ENCODE measurements at places on chromosomes 11 and 22. TPM values are rescaled to one million over a fixed set of nuclear protein-coding genes. Genes with fewer than 3 reads are reported as not detected.

GRCh38 chr11:84249344-84250135 lies 963.4 kb upstream of the CCDC90B start:
- DNase-seq, result peak; percentile 47

- DNase-seq, result no peak
These were observed 14.5 kb downstream of the SCGB1A1 start for GRCh38 chr11:62433141-62433903.

DNA sequence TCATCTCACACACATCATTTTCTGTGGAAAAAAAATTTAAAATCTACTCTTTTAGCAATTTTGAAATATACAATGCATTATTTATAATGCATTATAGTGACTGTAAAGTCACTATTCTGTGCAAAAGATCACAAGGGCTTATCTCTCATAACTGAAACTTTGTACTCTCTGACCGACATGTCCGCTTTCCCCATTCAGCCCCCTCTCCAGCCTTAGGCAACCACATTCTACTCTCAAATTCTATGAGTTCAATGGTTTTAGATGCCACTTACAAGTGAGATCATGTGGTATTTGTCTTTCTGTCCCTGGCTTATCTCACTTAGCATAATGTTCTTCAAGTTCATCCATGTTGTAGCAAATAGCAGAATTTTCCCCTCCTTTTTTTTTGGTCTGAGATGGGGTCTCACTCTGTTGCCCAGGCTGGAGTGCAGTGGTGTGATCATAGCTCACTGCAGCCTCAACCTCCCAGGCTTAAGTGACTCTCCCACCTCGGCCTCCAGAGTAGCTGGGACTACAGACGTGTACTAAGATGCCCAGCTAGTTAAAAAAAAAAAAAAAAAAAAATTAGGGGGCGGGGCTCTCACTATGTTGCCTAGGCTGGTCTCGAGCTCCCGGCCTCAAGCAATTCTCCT lies 44.5 kb downstream of the SYN3 start:
- DNase-seq, result no peak

GRCh38 chr11:102451681-102452460 lies 694 bp downstream of the TMEM123 start:
- DNase-seq, result peak; percentile 78

DNA sequence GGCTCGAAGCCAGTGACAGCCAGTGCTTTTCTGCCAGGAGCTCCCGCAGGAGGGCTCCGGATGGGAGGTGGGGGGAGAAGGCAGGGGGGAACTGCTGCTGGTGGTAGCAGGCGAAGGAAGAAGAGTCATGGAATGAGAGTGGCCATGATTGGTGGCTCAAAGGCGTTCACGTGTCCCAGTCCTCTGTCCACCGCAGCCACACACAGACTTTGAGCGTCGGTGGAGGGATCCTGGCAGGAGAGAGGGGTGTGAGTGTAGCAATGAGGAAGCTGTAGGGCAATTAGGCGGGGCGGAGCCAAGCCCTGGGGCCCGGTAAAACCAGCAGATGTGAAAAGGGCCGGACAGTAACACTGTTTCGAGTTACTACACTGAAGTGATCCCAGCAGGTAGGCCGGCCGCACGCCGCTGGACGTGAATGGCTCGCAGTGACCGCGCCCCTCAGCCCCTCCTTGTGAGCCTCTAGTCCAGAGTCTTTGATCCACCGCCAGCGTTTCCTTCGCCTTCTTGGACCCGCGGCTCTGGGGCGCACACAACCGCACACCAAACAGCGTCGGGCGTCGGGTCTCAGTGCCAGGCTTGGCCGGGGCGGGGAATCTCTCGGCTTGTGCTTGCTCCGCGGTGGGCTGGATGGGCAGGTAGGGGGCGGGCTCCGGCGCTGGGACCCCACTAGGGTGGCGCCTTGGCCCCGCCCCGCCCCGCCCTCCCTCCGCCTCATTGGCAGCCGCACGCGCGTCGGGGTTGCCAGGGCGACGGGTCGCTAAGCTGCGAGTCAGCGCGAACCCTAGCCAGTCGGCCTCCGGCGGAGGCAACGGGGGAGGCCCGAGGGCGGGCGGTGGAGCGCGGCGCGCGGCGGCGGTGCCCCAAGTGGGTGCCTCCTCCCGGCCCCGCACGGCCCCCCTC lies at the start of gene LRRC10B:
TSS of gene LRRC10B (plus strand) at position 788 of the 900 bp plus-strand sequence. CDS start 250 bp downstream, outside the sequence.
- DNase-seq, result peak; percentile 68

- DNase-seq, result no peak
These were observed 9.8 kb upstream of the BARX2 start for GRCh38 chr11:129365816-129366215.

- DNase-seq, result peak; percentile 17
These were observed 29.0 kb downstream of the ELMOD1 start for GRCh38 chr11:107619926-107620325.

- DNase-seq, result no peak
These were observed 34.4 kb upstream of the RASD2 start for GRCh38 chr22:35506259-35506570.

- peak; percentile 90 for DNase-seq
These were observed 2.1 kb downstream of the MED15 start for GRCh38 chr22:20509344-20510047.

GRCh38 chr11:128886406-128887124 lies 4.6 kb upstream of the KCNJ5 start:
- DNase-seq, result peak; percentile 38

DNA sequence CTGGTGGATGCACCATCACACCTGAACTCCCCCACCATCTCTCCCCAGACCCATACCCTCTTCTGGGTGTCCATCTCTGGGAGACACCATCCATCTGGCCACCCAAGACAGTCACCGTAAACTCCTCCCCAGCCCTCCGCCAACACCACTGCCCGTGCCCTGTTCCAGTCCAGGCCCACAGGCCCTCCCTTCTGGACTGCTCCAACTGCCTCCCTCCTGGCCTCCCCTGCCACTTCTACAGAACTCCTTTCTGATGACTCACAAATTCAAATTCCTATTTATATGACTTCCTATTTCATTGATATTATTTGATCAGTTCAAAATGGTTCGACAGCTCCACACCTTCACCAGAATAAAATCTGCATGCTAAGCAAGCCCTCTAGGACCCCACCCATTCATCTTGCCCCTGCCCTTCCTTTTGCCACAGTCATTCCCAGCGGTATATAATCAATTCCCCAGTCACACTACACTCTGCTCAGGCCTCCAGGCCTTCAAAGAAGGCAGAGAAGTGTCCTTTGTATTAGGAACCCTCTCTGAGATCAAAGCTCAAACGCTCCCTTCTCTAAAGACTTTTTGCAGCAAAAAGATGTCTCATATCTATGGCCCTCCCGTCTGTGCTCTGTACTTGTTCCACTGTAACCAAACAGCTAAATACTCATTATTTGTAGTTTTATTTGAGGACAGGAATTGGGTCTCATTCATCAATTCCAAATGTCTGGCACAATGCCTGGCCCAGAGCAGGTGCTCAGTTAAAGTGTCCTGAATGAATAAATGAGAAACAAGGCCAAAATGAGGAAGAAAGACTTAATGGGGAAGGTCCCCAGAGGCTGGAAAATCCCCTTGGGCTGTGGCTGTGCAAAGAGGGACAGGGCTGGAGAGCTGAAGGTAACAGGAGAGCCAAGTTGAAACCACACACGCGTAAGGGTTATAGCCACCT lies 29.0 kb downstream of the MYH9 start:
- no peak for DNase-seq

- peak; percentile 64 for DNase-seq
These were observed 2.2 kb upstream of the CD151 start for GRCh38 chr11:830295-831117.

GRCh38 chr11:35683728-35684339 lies 21.3 kb downstream of the TRIM44 start:
- no peak for DNase-seq

DNA sequence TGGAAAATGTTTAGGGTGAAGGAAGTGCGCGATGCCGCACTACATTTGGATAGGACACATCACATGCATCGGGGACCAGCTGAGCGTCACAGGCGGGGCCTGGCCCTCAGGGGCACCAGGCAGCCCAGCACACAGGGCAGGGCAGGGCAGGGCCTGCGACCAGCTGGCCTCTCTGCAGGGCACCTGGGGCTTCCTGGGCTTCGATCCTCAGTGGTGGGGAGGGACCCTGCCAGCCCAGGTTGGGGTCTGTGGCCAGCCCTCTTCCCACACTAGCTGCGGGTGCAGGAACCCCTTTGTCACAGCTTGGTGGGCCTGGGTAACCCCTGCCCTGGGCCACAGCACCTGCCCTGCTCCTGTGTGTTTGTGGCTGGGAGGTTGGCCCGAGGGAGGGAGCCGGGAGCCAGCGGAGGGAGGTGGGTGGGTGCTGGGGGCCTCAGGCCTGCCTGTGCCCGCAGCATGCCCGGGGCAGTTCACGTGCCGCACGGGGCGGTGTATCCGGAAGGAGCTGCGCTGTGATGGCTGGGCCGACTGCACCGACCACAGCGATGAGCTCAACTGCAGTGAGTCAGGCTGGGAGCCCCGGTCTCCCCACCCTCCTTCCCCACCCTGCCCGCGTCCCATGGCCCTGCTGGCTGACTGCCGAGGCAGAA lies 37.9 kb downstream of the ST14 start:
- DNase-seq, result no peak

- DNase-seq, result no peak
These were observed 9.6 kb downstream of the TRPM5 start for GRCh38 chr11:2434506-2435255.

- DNase-seq, result no peak
These were observed at the start of gene ST14 for GRCh38 chr11:130159657-130160497. ST14 (plus strand) TSS chr11:130159782; CDS start chr11:130159980, 198 bp downstream.

DNA sequence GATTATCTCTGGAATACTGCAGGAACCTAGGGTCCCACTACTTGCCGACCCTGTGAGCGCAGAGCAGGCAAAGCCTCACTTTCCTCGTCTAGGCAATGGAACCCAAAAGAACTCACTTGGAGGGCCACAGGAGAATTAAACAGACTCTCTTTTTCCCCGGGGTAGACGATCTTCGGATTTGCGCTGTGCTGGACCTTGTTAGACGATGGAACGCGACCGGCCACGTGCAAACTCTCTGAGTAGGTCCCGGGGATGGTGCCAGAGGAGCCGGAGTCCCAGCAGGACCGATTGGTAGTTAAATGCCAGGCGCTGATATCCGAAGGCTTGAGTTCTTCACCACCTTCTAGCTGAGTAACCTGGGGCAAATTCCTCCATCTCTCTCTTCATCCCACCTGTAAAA lies 1.0 kb upstream of the SLC1A2 start:
- no peak for DNase-seq

Gene ANKK1
- 1.1 TPM for total RNA-seq

Gene FAM227A
- total RNA-seq, result 10.0 TPM

Gene MRPL49
- total RNA-seq, result 35.6 TPM

Gene SERPIND1
- 0.85 TPM for total RNA-seq

Gene DCDC1
- 8.9 TPM for total RNA-seq

Gene CDC42BPG
- 11.2 TPM for total RNA-seq

Gene ZNF202
- 10.7 TPM for total RNA-seq

Gene OR2AT4
- not detected for total RNA-seq

Gene LRP4
- total RNA-seq, result 30.8 TPM

Gene CASP4
- total RNA-seq, result 154 TPM

All from lung (tissue), 17 donors.